ENCODE measurements at places on chromosomes 7 and 10. TPM values are rescaled to one million over a fixed set of nuclear protein-coding genes. Genes with fewer than 3 reads are reported as not detected.

The GIMAP7 gene
- 557 TPM for polyA plus RNA-seq

The PIK3CG gene
- 19.2 TPM for polyA plus RNA-seq

The CPVL gene
- polyA plus RNA-seq, result 0.61 TPM

The GARIN1A gene
- not detected for polyA plus RNA-seq

The FAM237B gene
- not detected for polyA plus RNA-seq

The CHAT gene
- not detected for polyA plus RNA-seq

The TSPAN33 gene
- polyA plus RNA-seq, result 6.3 TPM

The SGPL1 gene
- polyA plus RNA-seq, result 14.7 TPM

The PRR15 gene
- polyA plus RNA-seq, result not detected

The SFXN3 gene
- 10.8 TPM for polyA plus RNA-seq

The TBC1D12 gene
- polyA plus RNA-seq, result not detected

DNA sequence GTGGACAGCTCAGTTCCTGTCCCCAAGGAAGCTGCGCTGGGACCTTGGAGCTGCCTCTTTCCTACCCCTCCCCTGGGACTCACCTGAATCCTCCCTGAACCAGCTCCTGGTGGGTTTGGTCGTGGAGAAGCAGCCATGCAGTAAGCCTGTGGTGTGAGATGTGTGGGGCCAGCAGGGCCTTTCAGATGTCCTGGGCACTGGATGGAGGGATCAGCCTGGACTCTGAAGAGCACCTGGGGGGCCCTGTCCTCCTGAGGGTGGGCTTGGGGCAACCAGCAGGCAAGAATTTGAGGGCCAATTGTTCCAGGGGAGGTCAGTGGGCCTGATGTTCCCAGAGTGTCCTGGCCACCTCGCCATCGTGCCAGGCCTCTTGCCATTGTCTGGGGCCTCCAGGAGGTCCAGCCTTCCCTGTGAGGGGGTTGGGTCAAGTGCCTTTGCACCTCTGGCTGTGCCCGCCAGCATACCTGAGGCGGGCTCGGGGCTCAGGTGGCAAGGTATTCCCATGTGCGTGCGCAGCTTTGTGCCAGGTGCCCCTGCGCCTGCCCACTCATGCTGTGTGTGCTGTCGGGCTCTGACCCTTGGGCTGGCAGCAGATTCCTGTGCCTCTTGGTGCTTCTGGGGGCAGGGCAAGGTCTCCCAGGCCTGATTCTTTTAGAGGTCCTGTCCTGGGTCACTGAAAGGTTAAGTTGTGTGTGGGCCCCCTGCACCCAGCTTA, 7.3 kb downstream of the TRIM8 start:
- peaks cover 34% of the 10 kb centered on the region for H3K36me3 ChIP-seq
- H3K27ac ChIP-seq, result peak overlapping the region; percentile 82
- no peaks in the 10 kb centered on the region for H3K27me3 ChIP-seq
- H3K4me3 ChIP-seq, result no peak overlapping the region

DNA sequence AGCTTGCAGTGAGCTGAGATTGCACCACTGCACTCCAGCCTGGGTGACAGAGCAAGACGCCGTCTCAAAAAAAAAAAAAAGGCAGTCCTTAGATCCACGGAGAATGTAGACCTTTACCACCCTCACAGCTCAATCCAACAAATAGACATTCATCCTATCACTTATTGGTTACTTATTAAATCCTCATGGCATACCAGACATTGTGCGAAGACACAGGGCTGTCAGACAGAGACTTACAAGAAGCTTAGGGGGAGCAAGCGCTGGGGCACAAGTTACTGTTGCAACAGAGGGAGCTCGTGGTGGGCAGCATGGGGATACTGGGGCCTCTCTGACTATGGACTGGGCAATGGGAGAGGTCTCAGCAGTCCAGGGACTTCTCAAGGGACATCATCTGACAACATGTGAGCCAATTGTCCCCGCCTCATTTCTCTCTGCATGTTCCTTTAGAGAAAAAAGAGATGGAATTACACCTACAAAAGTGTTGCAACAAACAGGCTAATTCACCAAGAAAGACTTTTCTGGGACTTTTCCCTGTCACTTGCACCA, 82.8 kb upstream of the TNS3 start:
- H3K27ac ChIP-seq, result no peak overlapping the region
- no peak overlapping the region for H3K4me3 ChIP-seq
- H3K36me3 ChIP-seq, result no peaks in the 10 kb centered on the region
- no peaks in the 10 kb centered on the region for H3K27me3 ChIP-seq
- H3K4me1 ChIP-seq, result no peaks in the 10 kb centered on the region
- DNase-seq, result no peak

DNA sequence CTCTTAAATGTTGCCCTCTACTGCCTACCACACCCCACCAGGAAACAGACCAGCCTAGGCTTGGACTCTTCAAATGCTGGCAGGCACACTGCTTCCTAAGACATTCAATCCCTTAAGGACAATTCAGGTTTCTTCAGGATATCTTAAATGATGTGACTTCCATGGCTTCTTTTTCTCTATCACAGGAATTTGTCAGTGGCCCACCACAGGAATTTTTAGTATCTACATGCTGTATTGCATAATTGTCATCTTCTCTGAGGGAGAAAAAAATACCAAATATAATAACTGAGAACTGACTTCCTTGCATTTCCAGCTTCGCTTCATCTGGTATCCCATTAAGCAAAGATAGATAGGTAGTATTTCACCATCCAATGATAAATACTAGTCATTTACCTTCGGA, 129.3 kb downstream of the WNT2 start:
- H3K27ac ChIP-seq, result no peak overlapping the region
- H3K36me3 ChIP-seq, result no peaks in the 10 kb centered on the region
- no peaks in the 10 kb centered on the region for H3K27me3 ChIP-seq
- no peak for DNase-seq
- H3K4me3 ChIP-seq, result no peak overlapping the region
- H3K4me1 ChIP-seq, result no peaks in the 10 kb centered on the region

DNA sequence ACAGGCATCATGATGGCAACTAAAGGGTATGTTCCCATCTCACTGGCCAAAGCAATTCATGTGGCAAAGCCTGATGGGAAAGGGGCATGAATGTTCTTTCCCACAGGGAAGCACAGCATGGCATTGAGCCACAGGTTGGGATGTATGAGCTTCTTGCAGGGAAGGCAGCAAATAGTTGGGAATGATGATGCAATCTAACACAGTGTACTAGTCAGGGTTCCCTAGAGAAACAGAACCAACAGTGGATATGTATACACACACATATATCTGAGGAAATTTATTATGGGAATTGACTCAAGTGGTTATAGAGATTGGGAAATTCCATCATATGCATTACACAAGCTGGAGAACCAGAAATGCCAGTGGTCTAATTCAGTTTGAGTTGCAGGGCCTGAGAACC, 253.6 kb upstream of the NPVF start:
- no peaks in the 10 kb centered on the region for H3K27me3 ChIP-seq
- no peak overlapping the region for H3K27ac ChIP-seq
- H3K4me1 ChIP-seq, result no peaks in the 10 kb centered on the region
- H3K4me3 ChIP-seq, result no peak overlapping the region

DNA sequence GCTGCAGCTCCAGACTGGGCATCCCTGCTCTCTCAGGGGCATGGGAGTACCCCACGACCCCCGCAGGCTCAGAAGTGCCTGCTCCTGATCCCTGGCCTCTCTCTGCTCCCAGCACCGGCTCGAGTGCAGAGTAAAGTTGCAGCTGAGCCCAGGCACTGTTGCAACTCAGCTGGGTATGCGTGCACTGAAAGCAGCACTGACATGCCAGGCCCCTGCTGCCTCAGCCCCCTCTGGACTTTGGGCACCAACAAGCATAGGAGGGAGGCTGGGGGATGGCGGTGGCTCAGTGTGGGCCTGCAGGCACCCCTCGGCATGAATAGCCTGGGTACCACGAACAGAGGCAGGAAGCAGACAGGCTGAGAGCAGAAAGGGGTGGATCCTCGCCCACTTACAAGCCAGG, 295.3 kb downstream of the GRM8 start:
- H3K4me3 ChIP-seq, result no peak overlapping the region
- H3K36me3 ChIP-seq, result no peaks in the 10 kb centered on the region
- H3K27ac ChIP-seq, result no peak overlapping the region
- no peaks in the 10 kb centered on the region for H3K27me3 ChIP-seq
- H3K4me1 ChIP-seq, result no peaks in the 10 kb centered on the region

- peaks cover 30% of the 10 kb centered on the region for H3K4me1 ChIP-seq
- no peaks in the 10 kb centered on the region for H3K27me3 ChIP-seq
- no peak for DNase-seq
- no peak overlapping the region for H3K4me3 ChIP-seq
- H3K36me3 ChIP-seq, result no peaks in the 10 kb centered on the region
- no peak overlapping the region for H3K27ac ChIP-seq
These were observed 1.5 kb upstream of the KCTD7 start for GRCh38 chr7:66627151-66627681.

GRCh38 chr10:18683427-18683826, 24.2 kb downstream of the ARL5B start:
- H3K36me3 ChIP-seq, result no peaks in the 10 kb centered on the region
- no peak for DNase-seq
- H3K27me3 ChIP-seq, result no peaks in the 10 kb centered on the region
- H3K4me3 ChIP-seq, result no peak overlapping the region
- H3K4me1 ChIP-seq, result no peaks in the 10 kb centered on the region

DNA sequence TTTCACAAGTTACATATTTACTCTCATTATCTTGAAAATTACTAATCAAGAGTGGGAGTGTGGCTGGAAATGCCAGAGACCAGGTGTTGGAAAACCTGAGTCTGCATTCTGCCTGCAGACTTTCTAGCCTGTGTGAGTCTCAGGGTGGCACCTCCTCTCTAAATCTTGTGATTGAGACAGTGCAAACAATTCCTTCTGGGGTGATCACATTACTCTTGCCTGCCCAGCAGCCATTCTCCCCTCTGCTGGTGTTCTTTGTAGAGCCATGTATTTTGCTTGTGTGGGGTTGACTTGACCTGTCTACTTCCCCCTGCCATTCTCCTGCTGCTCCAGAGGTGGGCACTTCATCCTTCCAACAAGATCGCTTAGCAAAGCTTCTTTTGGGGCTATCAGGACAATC, 101.1 kb downstream of the RAPGEF5 start:
- no peaks in the 10 kb centered on the region for H3K27me3 ChIP-seq
- no peaks in the 10 kb centered on the region for H3K36me3 ChIP-seq
- no peak overlapping the region for H3K4me3 ChIP-seq

DNA sequence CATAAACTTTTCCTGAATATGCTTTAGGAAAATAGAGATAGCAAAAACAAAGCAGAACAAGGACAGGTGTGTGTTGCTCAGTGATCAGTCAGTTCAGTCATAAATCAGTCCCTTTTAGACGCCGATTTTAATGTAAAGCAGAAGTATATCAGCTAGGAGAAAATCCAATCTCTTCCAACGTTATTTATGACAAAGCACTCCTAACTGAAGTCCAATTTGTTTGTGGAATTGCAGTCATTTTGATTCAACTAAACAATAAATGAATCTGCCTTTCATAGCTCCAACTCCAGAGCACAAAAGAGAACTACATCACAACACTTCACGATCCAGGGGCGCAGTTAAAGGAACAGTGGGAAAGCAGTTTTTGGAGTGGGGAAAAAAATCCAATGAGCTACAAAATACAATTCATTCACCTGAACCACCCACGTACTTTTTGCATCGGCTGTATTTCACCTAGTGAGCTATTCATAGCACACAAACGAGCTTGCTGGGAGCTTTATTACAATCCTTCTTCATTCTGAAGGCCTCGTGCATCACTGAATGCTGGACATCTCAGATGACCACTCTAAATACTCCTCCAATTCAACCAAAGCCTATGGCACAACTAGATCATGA, 151.3 kb downstream of the LRRN3 start:
- H3K4me3 ChIP-seq, result no peak overlapping the region
- no peaks in the 10 kb centered on the region for H3K27me3 ChIP-seq
- H3K4me1 ChIP-seq, result no peaks in the 10 kb centered on the region
- DNase-seq, result no peak

- H3K36me3 ChIP-seq, result no peaks in the 10 kb centered on the region
These were observed 10.6 kb upstream of the GRB10 start for GRCh38 chr7:50793120-50793946.

DNA sequence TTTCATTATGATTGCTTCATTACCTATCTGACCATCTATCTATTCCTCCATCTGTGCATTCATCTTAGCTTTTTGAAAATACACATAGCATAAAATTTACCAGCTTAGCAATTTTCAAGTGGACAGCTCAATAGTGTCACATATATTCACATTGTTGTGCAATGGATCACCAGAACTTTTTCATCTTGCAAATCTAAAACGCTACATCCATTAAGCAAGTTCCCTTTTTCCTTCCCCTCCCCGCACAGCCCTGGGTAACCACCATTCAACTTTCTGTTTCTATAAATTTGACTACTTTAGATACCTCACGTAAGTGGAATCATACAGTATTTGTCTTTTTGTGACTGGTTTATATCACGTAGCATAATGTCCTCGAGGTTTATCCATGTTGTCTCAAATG, 78.0 kb upstream of the ADRB1 start:
- H3K27me3 ChIP-seq, result no peaks in the 10 kb centered on the region
- no peak for DNase-seq
- peaks cover 31% of the 10 kb centered on the region for H3K4me1 ChIP-seq
- no peak overlapping the region for H3K4me3 ChIP-seq
- H3K36me3 ChIP-seq, result no peaks in the 10 kb centered on the region

DNA sequence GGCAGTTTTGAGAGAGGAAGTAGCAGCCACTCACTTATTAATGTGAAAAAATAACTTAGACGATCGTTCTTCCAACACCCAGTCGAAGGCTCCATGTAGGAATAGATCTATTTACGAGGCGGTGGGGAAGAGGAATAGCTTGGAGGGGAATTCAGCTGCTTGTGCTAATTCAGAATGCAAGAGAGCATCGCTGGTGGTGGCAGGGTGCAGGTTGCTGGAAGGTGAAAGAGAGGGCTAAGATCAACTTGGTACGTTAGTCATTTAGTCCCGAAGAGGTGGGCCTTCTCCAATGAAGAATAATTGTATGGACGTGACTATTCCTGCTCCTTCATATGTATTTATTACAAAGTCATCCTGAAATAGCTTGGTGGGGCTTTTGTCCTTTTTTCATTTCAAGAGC, 98.5 kb downstream of the SEC23IP start:
- no peaks in the 10 kb centered on the region for H3K4me1 ChIP-seq
- no peaks in the 10 kb centered on the region for H3K36me3 ChIP-seq
- H3K27me3 ChIP-seq, result no peaks in the 10 kb centered on the region
- no peak overlapping the region for H3K4me3 ChIP-seq
- DNase-seq, result no peak
- no peak overlapping the region for H3K27ac ChIP-seq

- H3K4me1 ChIP-seq, result no peaks in the 10 kb centered on the region
- no peak overlapping the region for H3K4me3 ChIP-seq
- no peak for DNase-seq
- no peaks in the 10 kb centered on the region for H3K27me3 ChIP-seq
- no peaks in the 10 kb centered on the region for H3K36me3 ChIP-seq
These were observed 184.7 kb downstream of the DGKB start for GRCh38 chr7:14717816-14718215.

Data from CD4-positive, alpha-beta memory T cell (primary cell).